ENCODE measurements at places on chromosomes 1 and 21. TPM values are rescaled to one million over a fixed set of nuclear protein-coding genes. Genes with fewer than 3 reads are reported as not detected.
A peak's percentile ranks its signal among the peaks of the same experiment; 100 is the strongest.

- peak; percentile 46 for DNase-seq
Measured at GRCh38 chr1:59903141-59903754, 23.3 kb downstream of the CYP2J2 start.

GRCh38 chr1:119611701-119612113 lies 36.4 kb downstream of the ZNF697 start:
- peak; percentile 43 for DNase-seq

PRRX1 gene
- total RNA-seq: not detected

GRCh38 chr1:44044071-44044801 lies 13.0 kb upstream of the SLC6A9 start:
- peak; percentile 40 for DNase-seq

DNA sequence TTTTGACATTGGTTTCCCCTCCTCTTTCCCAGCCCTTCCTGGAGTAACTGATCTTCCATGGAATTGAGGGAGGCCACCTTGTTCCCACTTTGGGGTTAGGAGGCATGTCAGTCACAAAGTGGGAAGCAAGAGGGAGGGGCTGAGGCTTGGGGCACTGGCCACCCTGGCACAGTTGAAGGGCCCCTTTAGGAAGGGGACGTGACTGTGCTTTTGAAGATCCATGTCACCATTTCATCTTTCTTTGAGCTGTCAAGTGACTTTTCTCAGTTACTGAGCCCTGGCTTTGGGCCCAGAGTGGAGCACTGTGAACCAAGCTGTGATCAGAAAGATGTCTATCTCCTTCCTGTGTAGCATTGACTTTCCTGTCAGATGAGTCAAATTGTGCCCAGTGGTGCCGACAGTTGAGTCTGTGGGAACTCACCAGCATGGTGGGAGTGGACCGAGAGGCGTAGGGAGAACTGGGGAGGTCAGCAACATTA lies 38.5 kb upstream of the TDRD10 start:
- no peak for DNase-seq

DNA sequence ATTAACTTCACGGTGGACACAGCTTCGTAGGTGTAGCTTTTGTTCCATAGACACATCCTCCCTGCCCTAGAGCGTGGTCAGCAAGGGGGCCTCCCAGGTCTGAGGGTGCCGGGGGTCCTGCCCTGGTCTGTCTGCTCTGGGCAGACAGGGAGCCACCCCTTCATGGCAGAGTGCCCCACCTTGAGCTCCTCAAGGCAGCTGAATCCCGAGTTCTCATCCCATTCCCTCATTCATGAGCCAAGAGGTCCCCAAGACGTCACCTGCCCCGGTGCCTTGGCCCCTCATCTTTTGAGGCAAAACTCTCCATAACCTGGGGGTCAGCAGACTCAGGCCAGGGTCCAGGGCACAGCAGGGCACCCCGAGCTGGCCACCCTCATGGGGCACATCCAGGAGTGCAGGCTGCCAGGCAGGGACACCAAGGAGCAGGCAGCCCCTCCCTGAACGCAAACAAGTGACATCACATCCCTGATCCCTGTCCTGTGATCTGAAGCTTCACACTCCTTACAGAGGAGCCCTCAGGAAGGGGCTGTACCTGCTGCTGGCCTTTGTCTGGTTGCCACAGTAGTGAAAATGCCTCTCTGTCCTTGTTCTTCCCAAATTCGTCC lies 23.3 kb downstream of the UBASH3A start:
- DNase-seq: no peak

- DNase-seq: no peak
Measured at GRCh38 chr21:44930543-44930981, 9.3 kb upstream of the SLX9 start.

- no peak for DNase-seq
Measured at GRCh38 chr1:186965847-186966246, 137.1 kb downstream of the PLA2G4A start.

DNA sequence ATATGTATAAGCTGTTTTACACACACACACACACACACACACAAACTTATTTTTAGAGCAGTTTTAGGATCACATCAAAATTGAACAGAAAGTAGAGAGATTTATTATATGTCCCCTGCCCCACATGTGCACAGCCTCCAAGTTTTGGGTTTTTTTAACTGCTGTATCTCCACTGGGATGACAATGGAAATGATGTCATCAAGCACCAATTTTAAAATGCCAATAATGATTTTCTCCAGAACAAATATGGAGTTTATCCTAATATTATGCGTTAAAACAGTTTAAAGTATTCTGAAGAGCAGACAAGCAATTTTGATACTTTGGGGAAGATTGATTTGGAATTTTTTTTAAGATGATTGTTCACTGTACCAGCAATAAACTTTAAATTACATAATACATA lies 56.7 kb downstream of the GFI1 start:
- no peak for DNase-seq

- no peak for DNase-seq
Measured at GRCh38 chr1:233094269-233094668, 143.9 kb downstream of the NTPCR start.

DNA sequence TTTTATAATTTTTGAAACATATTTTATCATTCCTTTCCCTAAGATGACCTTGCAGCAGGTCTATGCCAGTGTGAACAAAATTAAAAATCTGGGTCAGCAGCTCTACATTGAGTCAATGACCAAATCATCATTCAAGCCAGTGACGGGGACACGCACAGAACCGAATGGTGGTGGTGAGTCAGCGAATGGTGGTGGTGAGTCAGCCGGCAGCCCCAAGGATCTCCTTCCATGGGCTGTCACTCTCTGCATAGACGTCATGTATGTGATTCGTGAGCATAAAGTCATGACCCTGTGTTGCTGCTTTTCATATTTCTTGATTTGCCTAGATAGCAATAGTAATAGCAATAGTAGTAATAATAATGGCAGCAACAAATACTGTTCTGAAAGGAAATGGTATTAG lies 26.3 kb downstream of the PER3 start:
- DNase-seq: peak; percentile 82

DNA sequence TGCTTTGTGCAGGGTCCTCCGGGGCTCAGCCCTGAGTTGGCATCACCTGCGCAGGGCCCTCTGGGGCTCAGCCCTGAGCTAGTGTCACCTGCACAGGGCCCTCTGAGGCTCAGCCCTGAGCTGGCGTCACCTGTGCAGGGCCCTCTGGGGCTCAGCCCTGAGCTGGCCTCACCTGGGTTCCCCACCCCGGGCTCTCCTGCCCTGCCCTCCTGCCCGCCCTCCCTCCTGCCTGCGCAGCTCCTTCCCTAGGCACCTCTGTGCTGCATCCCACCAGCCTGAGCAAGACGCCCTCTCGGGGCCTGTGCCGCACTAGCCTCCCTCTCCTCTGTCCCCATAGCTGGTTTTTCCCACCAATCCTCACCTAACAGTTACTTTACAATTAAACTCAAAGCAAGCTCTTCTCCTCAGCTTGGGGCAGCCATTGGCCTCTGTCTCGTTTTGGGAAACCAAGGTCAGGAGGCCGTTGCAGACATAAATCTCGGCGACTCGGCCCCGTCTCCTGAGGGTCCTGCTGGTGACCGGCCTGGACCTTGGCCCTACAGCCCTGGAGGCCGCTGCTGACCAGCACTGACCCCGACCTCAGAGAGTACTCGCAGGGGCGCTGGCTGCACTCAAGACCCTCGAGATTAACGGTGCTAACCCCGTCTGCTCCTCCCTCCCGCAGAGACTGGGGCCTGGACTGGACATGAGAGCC lies 22.7 kb downstream of the COL6A1 start:
- no peak for DNase-seq
